Upper lobe of right lung (tissue), 1 donor: ENCODE measurements at places on chromosomes 16 and 17. TPM values are rescaled to one million over a fixed set of nuclear protein-coding genes. Genes with fewer than 3 reads are reported as not detected.

- DNase-seq: no peak
Measured at GRCh38 chr17:81635973-81636504, 873 bp downstream of the NPLOC4 start.

HOXB4 gene
- total RNA-seq: 4.9 TPM

GRCh38 chr16:84239909-84240308 lies at the start of gene KCNG4:
Gene KCNG4 (minus strand): TSS chr16:84240012. CDS start chr16:84237485, 2,527 bp downstream.
- no peak for DNase-seq

KIF18B gene
- 0.32 TPM for total RNA-seq
